ENCODE measurements at places on chromosomes 13 and 19. TPM values are rescaled to one million over a fixed set of nuclear protein-coding genes. Genes with fewer than 3 reads are reported as not detected.

The SACS gene
- 29.2 TPM for total RNA-seq

The CLEC17A gene
- total RNA-seq, result not detected

The NACC1 gene
- 25.4 TPM for total RNA-seq

The TUBA3C gene
- total RNA-seq, result not detected

The ZNF850 gene
- total RNA-seq, result 5.2 TPM

The NALCN gene
- 6.2 TPM for total RNA-seq

- peak; percentile 63 for DNase-seq
- H3K27me3 ChIP-seq, result no peaks in the 10 kb centered on the region
- H3K4me3 ChIP-seq, result peak within 1 kb of the TSS; percentile 96
- peaks cover 17% of the 10 kb centered on the region for H3K4me1 ChIP-seq
- no peaks in the 10 kb centered on the region for H3K36me3 ChIP-seq
- peak within 1 kb of the TSS; percentile 87 for H3K27ac ChIP-seq
Observed at GRCh38 chr13:42272115-42272803, at the start of gene AKAP11. Gene AKAP11, plus strand, starts transcription at chr13:42272152. Its CDS starts 14,197 bp downstream, at chr13:42286349.

DNA sequence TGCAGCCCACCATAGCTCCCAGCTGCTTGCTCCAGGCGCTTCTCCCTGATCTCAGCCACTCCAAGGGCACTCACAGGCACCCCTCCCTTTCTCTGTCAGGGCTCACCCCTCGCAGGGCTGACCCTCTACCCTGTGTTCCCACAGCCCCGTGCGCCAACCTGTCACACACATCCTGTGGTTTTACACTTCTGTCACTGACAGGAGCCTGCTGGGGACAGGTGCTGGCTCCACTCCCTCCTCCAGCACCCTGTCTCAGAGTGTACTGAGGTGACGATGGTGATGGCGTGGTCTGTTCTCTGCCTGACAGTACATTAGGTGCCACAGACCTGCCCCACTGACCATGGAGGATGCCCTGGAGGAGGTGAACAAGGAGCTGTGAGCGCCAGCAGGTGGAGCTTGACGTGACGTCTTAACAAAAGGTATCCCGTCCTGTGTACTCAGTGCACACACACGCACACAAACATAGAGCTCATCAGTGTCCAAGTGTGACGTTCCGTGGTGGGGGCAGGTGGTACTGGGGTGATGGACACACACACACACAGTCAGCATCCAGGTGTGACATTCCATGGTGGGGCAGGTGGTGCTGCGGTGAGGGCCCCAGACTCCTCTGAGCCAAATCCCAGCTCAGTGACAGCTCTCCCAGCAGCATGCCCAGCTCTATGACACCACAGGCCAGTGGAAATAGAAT, 20.9 kb downstream of the C19orf44 start:
- H3K4me1 ChIP-seq, result no peaks in the 10 kb centered on the region
- no peak for DNase-seq
- no peak overlapping the region for H3K4me3 ChIP-seq
- peaks cover 74% of the 10 kb centered on the region for H3K36me3 ChIP-seq

DNA sequence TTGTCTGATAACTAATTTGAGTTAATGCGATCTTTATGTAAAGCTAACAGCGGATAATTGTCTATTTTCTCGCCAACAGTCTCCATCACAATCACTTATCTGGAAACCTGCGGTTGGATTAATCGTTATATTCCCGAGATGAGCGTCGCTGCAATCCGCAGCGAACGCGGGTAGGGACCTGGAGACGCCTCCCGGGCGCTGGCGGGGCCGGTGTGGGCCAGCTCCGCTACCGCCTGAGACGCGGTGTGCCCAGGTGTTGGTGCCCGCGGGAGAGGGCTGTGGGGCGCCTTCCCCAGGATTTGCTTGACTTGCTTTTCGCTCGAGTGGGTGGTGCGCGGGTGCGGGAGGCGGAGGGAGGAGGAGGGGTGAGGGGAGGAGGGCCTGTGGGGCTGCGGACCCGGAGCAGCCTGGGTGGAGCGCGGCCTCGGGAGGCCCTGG, 38.3 kb downstream of the SOX1 start:
- H3K36me3 ChIP-seq, result no peaks in the 10 kb centered on the region
- H3K27ac ChIP-seq, result no peak overlapping the region
- no peak for DNase-seq
- H3K27me3 ChIP-seq, result no peaks in the 10 kb centered on the region
- H3K4me1 ChIP-seq, result peaks cover 26% of the 10 kb centered on the region

- H3K4me1 ChIP-seq, result no peaks in the 10 kb centered on the region
- H3K36me3 ChIP-seq, result no peaks in the 10 kb centered on the region
- no peaks in the 10 kb centered on the region for H3K27me3 ChIP-seq
Observed at GRCh38 chr19:39223703-39224279, 19.7 kb upstream of the SYCN start.

DNA sequence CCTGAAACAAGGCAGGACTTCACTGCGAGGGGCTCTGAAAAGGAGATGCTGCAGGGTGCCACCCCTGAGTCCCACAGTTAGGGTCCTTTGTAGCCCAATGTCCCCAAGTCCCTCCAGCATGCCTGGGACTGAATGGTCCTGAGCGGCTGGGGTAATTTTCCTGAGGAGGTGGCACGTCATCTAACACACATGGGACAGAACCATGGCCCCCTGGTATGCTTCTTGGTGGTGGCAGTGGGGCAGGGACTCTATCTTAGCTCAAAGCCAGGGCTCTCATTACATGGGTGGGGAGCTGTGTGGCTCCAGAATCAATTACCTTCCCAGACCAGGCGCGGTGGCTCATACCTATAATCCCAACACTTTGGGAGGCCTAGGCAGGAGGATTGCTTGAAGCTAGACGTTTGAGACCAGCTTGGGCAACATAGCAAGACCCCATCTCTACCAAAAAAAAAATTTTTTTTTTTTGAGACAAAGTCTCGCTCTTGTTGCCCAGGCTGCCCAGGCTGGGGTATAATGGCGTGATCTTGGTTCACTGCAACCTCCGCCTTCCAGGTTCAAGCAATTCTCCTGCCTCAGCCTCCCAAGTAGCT, 7.9 kb upstream of the SLC7A9 start:
- H3K27ac ChIP-seq, result no peak overlapping the region
- no peak overlapping the region for H3K4me3 ChIP-seq
- no peaks in the 10 kb centered on the region for H3K27me3 ChIP-seq
- no peaks in the 10 kb centered on the region for H3K36me3 ChIP-seq
- no peaks in the 10 kb centered on the region for H3K4me1 ChIP-seq

DNA sequence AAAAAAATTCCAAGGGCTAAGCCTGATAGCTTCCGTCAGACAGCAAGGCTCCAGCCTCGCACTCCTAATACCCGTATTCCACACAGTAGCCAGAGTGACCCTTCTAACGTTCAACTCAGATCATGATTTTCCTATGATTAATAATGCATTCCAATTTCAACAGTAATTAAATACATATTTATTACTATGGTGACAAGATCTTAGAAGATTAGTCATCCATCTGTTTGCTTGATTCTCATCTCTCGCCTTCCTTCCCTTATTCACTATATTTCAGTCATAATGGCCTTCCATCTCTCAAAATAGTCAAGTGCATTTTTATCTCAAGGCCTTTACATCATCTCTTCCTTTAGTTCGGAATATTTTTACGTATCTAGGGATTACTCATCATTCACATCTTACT, 621.2 kb upstream of the SPRY2 start:
- no peaks in the 10 kb centered on the region for H3K4me1 ChIP-seq
- H3K27me3 ChIP-seq, result no peaks in the 10 kb centered on the region
- H3K27ac ChIP-seq, result no peak overlapping the region
- H3K4me3 ChIP-seq, result no peak overlapping the region

DNA sequence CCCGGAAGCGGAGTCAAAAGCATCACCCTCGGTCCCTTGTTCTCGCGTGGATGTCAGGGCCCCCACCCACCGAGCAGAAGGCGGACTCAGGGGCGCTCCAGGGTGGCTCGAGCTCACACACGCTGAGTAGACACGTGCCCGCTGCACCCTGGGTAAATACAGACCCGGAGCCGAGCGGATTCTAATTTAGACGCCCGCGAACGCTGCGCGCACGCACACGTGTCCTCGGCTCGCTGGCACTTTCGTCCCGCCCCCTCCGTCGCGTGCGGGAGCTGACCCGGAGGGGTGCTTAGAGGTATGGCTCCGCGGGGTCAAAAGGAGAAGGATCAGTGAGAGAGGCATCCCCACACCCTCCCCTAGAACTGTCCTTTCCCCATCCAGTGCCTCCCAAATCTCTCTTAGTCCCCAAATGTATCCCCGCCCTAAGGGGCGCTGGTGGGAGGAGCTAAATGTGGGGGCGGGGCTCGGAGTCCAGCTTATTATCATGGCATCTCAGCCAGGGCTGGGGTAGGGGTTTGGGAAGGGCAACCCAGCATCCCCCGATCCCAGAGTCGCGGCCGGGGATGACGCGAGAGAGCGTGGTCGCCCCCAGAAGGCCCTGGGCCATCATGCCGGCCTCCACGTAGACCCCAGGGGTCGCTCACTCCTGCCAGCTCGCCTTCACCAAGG, 451 bp upstream of the ICAM5 start:
- H3K4me3 ChIP-seq, result peak overlapping the region; percentile 41
- peaks cover 36% of the 10 kb centered on the region for H3K27me3 ChIP-seq
- H3K4me1 ChIP-seq, result peaks cover 77% of the 10 kb centered on the region

- no peaks in the 10 kb centered on the region for H3K4me1 ChIP-seq
- no peak for DNase-seq
- H3K4me3 ChIP-seq, result peak overlapping the region; percentile 94
Observed at GRCh38 chr19:34171539-34171876, 796 bp upstream of the LSM14A start.

- H3K36me3 ChIP-seq, result peaks cover 20% of the 10 kb centered on the region
- no peak overlapping the region for H3K4me3 ChIP-seq
- DNase-seq, result no peak
- H3K4me1 ChIP-seq, result peaks cover 5% of the 10 kb centered on the region
- no peak overlapping the region for H3K27ac ChIP-seq
- no peaks in the 10 kb centered on the region for H3K27me3 ChIP-seq
Observed at GRCh38 chr19:5130371-5131030, 161.6 kb downstream of the KDM4B start.

- H3K4me1 ChIP-seq, result no peaks in the 10 kb centered on the region
- H3K36me3 ChIP-seq, result no peaks in the 10 kb centered on the region
- H3K27ac ChIP-seq, result no peak overlapping the region
Observed at GRCh38 chr13:79423801-79424642, 18.0 kb upstream of the RBM26 start.

GRCh38 chr13:50745542-50746115, 97.9 kb downstream of the DLEU7 start:
- no peak overlapping the region for H3K4me3 ChIP-seq
- H3K27ac ChIP-seq, result no peak overlapping the region
- H3K4me1 ChIP-seq, result no peaks in the 10 kb centered on the region
- no peaks in the 10 kb centered on the region for H3K27me3 ChIP-seq

DNA sequence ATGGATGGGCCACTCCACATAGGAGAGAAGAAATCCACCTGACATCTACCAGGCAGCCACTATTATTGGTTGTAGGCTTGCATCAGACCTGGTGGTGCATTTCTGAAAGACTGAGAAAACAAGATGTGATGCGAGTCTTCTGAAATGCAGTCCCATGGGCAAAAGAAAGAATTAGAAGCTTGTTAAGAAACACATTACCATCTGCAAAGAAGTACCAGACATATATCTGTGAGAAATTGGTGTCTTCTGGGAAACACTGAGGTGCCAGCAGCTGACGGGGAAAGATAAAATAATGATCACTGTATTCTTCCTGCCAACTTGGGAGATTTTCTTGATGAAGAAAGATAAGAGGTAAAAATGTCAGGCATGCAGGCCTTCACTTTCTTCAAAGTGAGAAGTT, 14.4 kb downstream of the AMER2 start:
- no peaks in the 10 kb centered on the region for H3K36me3 ChIP-seq
- H3K4me3 ChIP-seq, result no peak overlapping the region
- no peak for DNase-seq

- no peaks in the 10 kb centered on the region for H3K27me3 ChIP-seq
- DNase-seq, result no peak
- no peak overlapping the region for H3K27ac ChIP-seq
- H3K4me3 ChIP-seq, result no peak overlapping the region
Observed at GRCh38 chr13:41631296-41631965, 174.1 kb downstream of the RGCC start.

DNA sequence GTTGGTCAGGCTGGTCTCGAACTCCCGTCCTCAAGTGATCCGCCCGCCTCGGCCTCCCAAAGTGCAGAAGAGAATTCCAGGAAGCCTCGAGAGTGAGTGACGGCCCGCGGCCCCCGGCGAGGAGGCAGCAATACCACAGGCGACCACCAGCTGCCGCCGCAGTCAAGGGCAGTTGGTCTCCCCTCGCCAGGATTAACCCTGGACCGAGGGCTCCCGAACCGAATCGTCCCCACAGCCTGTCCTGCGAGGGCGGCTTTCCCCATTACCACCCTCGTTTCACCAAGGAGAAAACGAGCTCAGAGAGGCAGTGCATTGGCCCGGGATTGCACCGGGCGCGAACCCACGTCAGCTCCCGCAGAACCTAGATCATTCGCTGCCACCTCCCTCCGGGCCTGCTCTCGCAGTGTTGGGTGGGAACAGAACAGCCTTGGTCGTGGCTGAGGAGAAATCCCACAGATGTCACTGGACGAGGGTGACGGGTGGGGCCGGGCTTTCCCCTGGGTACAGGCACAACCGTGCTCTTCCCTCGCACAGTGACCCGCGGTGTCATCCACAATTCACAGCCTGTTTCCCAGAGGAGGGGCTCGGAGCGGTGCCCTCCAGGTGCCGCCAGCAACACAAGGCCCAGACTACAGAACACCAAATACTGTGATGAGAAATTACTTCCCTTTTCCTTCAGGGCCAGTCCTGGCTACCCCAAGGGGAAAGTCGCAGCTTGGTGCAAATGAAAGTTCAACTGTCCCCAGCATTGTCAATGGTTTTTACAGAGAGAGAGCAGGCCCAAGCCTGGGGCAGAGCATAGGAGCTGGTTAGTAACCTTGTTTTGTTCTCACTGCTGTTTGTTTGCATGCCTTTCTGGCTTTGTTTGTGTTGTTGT, 24.8 kb downstream of the C2CD4C start:
- H3K36me3 ChIP-seq, result no peaks in the 10 kb centered on the region
- H3K4me3 ChIP-seq, result no peak overlapping the region
- DNase-seq, result no peak
- no peaks in the 10 kb centered on the region for H3K4me1 ChIP-seq
- H3K27ac ChIP-seq, result no peak overlapping the region

DNA sequence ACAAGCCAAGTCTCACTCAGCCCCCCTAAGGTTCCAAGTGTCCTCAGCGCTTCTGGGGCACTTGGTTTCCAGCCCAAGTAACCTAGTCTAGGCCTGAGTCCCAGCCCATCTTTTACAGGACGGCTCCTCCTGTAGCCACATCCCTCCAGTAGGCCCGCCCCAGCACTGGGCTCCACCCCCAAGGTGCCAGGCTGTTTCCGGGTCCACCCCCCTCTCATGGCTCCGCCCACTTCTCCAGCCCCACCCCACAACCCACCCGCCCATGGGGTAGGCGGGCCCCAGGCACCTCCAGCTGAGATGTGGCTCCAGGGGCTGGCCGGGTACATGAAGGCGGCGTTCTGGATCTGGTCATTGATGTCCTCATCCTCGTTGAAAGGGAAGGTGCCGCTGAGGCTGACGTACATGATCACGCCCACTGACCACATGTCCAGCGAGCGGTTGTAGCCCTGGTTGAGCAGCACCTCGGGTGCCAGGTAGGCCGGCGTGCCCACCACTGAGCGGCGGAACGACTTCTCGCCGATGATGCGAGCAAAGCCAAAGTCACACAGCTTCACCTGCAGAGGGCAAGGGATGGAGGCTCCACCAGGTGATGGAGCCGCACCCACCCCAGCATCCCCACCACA, 17.2 kb upstream of the DACT3 start:
- no peak overlapping the region for H3K27ac ChIP-seq
- H3K36me3 ChIP-seq, result peaks cover 49% of the 10 kb centered on the region
- DNase-seq, result no peak
- H3K4me1 ChIP-seq, result no peaks in the 10 kb centered on the region
- no peaks in the 10 kb centered on the region for H3K27me3 ChIP-seq

GRCh38 chr13:83151308-83151660, 731.0 kb downstream of the SLITRK1 start:
- H3K4me1 ChIP-seq, result no peaks in the 10 kb centered on the region
- DNase-seq, result no peak
- H3K36me3 ChIP-seq, result no peaks in the 10 kb centered on the region
- H3K27me3 ChIP-seq, result no peaks in the 10 kb centered on the region
- H3K4me3 ChIP-seq, result no peak overlapping the region

All from right atrium auricular region (tissue), 2 donors.